ENCODE measurements at places on chromosomes 3 and 15.

DNA sequence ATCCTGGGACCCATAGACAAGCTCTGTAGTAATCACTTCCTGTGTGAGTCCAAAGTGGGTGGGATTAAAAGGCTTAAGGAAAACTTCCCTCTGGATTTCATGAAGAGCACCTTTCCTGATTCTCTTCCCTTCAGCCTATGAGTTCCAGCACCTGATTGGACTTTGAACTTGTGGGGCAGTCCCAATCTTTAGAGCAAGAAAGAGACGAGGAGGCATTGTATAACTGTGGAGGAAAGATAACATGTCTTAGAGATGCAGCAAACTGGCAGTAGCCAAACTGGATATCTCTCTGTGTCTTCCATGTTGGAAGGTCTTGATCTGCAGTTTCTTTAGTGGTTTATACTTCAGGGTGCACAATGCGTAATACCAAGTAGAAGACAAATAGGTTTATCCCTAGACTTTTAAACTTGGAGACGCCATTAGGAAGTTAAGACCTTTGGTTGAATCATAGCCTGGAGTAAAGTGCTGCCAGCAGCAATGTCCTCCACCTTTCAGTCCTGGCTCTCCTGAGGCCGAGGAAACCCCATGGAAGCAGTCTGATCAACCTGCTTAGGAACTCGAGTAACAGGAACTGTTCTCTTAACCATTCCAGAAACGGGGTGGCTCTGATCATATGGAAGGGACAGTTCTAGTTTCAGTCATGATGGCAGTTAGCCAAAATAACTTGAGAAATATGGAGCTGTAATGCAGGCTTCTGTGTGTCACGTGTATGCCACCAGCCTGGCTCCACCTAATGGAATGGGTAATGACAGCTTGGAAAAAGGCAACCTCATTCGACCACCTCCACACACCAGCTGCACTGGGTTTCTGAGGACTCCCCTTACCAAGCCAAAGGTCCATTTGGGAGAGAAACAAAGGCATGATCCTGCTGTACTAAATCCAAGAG, 4.7 kb downstream of the EIF1B start:
- no peak for DNase-seq

DNA sequence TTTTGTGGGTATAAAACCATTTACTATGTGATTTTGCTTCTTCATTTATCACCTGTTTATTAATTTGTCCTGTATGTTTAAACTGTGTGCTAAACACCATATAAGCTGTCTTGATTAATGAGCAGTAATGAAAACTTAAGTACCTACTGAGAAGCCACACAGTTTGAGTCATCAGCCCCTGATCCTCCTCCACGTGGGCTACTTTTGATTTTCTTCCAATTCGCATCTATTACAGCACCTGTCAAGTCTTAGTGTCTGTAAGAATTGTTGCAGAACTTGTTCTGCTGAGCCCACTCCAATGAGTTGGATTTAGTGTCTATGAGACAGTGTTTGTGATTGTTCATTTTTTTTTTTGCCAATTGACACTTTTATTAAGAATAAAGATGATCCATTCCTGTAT, 16.8 kb downstream of the EPHA6 start:
- no peak for DNase-seq

- no peak for DNase-seq
These were observed 72.7 kb downstream of the MB21D2 start for GRCh38 chr3:192844836-192845525.

- no peak for DNase-seq
These were observed 756.6 kb upstream of the ARPP21 start for GRCh38 chr3:34882764-34883163.

DNA sequence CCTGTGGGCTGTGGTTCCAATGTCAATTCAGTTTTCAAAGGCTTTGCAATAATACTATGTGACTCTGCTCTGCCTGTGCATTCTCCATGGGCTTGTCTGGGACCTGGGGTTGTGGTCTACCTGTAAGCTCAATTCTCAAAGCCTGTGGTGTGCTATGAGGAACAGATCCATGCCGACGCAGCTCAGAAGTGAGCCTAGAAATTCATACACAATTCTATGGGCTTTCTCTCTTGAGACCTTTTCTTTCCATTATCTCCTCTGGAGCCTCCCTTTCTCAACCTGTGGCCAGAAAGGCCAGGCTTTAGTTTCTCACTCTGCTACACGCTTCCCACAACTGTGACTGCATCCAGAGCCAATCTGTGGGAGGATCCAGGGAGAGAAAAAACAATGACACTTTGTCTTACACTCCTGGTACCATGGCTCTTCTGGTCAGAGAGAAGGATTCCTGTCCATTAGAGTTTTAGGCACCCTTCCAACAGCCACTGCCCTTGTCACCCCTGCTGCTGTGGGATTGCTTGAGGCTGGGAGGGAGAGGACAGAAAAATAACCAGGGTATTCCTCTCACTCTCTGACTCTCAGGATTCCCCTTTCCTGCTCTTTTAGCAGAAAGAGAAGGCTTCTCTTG, 34.1 kb upstream of the KLF13 start:
- no peak for DNase-seq

DNA sequence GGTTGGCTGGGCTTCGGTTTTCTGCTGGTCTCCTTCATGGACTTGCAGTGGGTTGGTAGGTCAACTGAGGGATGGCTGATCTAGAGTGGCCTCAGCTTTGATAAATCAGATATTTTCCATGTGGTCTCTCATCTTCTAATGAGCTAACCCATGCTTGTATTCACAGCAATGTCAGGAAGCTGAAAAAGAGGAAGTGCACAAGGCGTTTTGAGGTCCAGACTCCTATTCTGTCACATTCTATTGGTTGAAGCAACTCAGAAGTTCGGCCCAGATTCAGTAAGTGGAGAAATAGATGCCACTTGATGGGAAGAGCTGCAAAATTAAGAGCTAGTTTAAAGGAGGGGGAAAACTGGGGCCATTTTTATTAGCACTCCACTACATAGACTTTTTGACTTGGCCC, 361.2 kb downstream of the DIPK2A start:
- DNase-seq, result no peak

DNA sequence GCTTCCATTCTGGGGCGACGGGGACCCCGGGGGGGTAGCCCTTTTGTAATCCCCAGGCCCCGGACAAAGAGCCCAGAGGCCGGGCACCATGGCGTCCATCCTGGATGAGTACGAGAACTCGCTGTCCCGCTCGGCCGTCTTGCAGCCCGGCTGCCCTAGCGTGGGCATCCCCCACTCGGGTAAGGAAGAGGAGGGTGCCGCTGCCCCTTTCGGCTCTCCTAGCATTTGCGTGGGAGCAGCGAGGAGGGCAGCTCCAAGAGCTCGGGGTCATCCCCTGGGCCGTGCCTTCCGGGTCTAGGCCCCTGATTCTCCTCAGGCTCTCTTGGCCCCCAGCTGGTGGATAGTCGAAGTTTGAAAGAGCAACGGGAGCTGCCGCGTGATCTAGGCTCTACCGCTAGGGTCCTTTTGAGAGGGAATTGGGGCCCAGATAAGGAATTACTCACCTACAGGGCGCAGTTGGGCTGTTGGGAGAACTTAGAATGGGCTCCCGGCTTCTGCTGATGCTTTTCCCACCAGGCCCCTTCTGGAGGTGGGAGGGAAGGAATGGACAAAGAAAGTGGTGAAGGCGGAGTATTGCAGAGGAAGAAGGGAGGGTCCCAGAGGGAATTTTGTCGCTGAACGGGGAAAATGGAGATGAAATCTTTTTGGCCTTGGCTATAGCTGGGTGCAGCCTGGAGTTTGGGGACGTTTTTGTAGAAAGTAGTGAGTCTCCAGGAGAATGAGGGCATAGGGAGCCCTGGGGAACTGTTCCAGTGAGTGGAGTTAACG, 615 bp downstream of the VPS18 start:
- DNase-seq, result peak; percentile 34

GRCh38 chr3:147864754-147865354, 455.7 kb downstream of the ZIC1 start:
- DNase-seq, result no peak

- no peak for DNase-seq
These were observed 50.2 kb downstream of the NUDT16 start for GRCh38 chr3:131431754-131432153.

GRCh38 chr15:29055876-29056275, 170.1 kb downstream of the APBA2 start:
- no peak for DNase-seq

GRCh38 chr3:143658861-143659260, 189.4 kb downstream of the SLC9A9 start:
- no peak for DNase-seq

GRCh38 chr3:149003653-149004305, 12.4 kb downstream of the GYG1 start:
- no peak for DNase-seq

GRCh38 chr3:73523661-73524060, 101.1 kb downstream of the PDZRN3 start:
- no peak for DNase-seq

GRCh38 chr3:135106445-135106844, 311.4 kb downstream of the EPHB1 start:
- no peak for DNase-seq

GRCh38 chr3:79531566-79532295, 236.1 kb downstream of the ROBO1 start:
- no peak for DNase-seq

DNA sequence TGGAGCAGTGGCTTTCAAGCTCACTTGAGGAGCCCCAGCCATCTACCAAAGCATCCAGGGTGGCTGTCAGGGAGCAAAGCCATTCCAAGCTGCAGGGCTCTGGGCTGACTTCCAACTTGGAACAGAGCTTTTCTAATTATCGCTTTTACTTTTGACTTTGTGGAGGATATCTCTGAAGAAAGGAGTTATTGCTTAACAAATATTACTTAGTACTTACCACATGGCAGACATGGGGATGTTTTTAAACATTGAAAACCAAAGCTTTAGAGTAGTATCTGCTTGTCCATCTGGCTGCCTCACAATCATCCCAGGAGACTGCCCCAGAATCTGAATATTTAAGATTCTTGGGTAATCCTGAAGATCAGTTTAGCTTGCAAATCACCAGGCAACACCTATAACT, 8.9 kb downstream of the TAGLN3 start:
- DNase-seq, result no peak

DNA sequence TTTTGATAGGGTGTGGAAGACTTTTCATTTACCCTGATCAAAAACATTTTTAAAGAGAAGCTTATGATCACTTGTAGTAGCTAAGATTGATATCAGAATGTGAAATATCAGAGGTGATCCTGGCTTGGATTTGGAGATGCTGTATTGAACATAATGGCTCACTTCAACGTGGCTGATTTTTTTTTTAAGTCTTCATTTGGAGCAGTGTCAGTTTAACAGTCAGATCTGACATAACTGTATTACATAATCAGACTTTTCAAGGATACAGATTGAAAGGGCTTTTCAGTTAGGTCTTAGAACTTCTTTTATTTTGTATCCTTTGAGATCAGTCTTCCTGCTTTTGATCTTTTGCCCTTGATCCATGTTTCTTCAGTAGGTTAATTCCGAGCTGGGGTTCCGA, 98.5 kb downstream of the ITPR1 start:
- DNase-seq, result no peak

- no peak for DNase-seq
These were observed 28.1 kb upstream of the INSYN1 start for GRCh38 chr15:73781038-73781925.

DNA sequence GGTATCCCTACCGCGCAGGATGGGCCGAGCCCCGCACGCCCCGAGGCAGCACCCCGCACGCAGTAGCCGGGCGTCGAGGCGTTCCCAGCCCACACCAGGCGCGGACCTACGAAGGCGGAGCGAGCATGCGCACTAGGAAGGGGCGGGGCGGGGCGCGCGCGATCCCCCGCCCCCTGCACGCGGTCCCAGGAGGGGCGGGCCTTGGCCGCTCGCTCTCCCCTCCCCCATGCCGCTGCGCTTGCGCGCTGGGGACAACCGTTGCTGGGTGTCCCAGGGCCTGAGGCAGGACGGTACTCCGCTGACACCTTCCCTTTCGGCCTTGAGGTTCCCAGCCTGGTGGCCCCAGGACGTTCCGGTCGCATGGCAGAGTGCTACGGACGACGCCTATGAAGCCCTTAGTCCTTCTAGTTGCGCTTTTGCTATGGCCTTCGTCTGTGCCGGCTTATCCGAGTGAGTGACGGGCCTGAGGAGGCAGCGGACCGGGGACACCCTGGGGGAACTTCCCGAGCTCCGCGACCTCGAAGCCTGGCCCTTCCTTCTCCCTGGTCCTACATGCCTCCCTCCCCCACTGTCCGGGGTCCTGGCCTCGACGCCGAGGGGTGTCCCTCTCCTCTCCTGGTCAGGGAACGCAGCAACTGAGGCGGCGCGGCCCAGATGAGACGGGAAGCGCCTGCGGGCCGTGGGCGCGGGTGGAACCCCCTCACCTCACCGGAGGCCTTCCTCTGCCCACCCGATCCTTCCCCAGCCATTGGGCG, at the start of gene SPESP1:
Gene SPESP1, plus strand, starts transcription at position 258 of the 755 bp plus-strand sequence. Its CDS starts 129 bp downstream, at position 387.
- peak; percentile 2 for DNase-seq

GRCh38 chr3:121411523-121411922, 134.3 kb downstream of the POLQ start:
- DNase-seq, result no peak

DNA sequence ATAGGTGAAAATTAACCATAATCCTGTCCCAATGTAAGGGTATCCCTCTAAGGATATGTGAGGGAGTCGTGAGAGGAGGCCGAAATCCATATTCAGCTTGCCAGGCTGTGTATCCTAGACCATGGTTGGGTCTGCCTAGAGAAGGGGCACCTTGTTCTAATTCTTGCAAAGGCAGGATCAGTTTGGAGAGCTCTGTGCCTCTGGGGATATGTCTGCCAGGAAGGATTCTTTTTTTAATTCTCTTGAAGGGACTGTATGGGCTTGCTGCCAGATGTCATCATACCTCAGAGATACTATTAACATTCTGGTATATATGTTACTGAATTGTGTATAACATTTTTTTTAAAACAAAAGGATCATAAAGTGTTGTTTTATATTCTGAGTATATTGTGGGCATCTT, 2.4 kb downstream of the ATP1B3 start:
- no peak for DNase-seq

DNA sequence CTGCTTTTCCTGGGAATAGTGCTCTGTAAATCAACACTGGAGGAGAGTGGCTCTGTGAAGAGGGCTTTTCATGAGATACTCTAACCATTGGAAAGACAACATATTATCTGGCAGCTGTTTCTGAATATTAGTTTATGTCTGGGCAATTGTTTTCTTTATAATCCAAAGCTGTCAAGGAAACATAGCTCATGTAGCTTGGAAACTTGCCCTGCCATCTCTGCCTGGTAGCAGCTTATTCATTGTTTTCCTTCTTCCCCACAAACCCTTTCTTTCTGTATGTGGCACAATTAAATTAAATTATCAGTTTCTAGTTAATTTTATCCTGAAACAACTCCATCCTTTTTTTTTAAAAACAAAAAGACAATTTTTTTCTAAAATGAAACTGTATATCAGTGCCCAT, 160.0 kb downstream of the EDEM1 start:
- DNase-seq, result no peak

Measured in CD4-positive, alpha-beta T cell treated with Interleukin-6 at 100 ng/mL for 8 hours (primary cell).